Occipital lobe (tissue), 3 donors: ENCODE measurements at places on chromosomes 2 and 18.

DNA sequence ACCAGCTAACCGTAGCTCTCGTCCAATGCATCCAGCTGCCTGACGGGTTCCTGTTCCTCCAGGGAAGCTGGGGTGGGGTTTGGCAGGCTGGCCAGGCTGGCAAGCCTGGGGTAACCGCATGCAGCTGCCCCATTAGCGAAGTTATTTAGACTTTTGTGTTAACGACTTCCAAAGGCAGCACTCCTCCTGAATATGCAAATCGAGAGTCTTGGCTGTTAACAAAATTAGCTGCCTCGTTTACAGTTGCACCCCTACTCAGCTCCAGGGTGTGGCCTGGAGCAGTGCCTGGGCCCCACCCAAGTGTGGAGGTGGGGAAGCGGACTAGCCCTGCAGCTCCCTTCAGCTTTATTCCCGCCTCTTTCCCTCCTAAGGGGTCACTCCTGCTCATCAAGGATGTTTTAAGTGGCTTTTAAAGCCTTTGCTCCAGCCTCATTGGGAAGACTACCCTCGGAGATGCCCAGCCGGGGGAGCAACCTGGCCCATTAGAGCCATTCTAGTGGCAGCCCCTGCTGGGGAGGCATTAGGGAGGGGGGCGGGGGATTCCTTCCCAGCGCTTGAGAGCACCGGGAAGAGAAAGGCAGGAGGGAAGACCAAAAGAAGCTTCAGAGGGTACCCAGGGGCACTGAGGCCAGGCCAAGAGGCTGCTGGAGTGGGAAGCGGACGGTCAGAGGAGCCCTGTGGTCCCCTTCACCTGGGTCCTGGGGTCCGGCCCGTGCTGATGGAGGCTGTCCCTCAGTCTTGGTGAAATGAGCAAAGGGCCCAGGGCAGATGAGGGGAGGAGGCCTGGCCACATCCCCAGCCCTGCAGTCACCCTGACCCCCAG is 204.1 kb downstream of the CELF4 start:
- no peak for DNase-seq

DNA sequence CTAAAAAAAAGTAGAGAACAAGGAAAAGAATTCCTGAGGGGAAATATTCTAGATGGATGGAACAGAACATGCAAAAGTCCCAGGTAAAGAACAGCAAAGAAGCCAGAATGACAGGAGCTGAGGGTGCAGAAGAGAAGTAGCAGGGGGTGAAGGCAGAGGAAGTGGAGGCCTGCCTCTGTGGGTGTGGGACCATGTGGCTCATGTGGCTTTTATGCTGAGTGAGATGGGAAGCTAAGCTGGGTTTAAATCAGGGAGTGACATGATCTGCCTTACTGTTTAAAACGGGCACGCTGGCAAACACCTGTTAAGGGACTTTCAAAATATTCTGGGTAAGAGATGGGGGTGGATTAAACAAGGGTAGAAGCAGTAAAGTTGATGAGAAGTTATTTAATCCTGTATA is 40.0 kb downstream of the GKN2 start:
- no peak for DNase-seq

GRCh38 chr2:225100269-225100668 is 58.0 kb upstream of the DOCK10 start:
- no peak for DNase-seq

DNA sequence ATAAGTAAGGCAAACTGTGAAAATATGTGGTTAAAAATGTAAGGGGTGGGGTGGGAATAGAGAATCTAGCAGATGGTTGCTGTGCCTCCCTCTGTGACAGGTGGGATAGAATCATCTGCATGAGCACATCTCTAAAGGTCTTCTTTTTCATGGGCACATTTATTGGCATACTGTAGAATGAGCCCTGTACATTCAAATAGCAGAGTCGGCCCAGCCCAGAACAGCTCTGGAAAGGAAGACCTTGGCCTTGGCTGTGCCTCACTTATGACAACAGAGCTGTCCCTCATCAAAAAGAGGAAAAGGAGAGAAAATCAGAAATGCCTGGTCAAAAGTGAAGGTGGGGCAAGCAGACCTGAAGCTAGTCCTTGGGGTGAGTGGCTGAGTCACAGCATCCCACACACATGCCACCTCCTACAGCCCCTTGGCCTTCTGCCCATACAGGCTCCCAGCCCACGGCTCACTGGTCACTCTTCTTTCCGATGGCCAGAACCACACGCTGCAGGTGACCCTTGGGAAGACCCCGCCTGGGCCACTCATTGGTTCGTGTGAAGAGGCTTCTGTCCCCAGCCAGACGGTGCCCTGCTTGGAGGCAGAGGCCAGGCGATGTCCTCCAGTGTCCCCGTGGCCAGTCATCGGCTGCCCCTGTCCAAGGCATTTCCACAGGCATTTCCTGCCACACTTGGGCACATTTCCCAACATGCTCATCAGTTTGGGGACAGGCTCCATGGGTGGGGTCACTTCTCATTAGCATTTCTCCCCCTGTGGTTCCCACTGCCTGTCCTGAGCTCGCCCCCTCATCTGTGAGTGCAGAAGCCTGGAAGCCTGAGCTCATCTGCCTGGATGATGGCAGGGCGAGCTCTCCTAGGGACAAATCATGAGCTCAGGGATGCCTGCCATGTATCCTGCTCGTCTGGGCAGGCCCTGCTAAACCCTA is 113.6 kb downstream of the MCFD2 start:
- no peak for DNase-seq

- DNase-seq: no peak
These were observed 30.2 kb downstream of the NRP2 start for GRCh38 chr2:205712508-205712907.

- no peak for DNase-seq
These were observed 4.0 kb downstream of the PKP4 start for GRCh38 chr2:158460632-158461297.

- no peak for DNase-seq
These were observed 164.1 kb downstream of the GALNT14 start for GRCh38 chr2:30974092-30974491.

DNA sequence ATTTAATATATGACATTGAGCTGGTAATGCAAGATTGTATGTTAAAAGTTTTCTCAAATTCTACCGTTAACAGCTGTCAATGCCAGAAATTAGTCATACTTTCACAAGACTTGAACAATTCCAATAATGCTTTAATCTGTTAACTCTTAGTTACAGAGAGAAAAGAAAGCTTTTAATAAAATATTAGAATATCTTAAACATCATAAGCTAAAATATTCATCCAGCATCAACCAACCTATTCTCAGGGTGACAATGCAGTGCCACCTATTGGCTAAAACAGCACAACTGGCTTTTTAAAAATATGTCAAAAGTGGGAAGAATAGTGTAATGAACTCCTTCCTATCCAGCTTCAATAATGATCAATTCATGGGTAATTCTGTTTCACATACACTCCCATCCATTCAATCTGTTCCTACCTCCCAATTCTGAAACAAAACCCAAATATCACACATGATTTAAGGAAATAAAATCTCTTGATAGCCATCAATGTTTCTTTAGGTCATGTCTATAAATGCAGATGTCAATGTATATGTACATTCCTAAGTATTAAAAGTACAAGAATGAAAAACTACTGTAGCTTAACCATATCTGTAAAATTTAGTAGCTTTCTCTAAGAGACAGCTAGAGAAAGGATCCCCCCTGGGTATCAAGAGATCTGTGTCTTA is 79.8 kb upstream of the CCDC141 start:
- no peak for DNase-seq

- no peak for DNase-seq
These were observed 16.0 kb upstream of the DAW1 start for GRCh38 chr2:227855440-227855839.

DNA sequence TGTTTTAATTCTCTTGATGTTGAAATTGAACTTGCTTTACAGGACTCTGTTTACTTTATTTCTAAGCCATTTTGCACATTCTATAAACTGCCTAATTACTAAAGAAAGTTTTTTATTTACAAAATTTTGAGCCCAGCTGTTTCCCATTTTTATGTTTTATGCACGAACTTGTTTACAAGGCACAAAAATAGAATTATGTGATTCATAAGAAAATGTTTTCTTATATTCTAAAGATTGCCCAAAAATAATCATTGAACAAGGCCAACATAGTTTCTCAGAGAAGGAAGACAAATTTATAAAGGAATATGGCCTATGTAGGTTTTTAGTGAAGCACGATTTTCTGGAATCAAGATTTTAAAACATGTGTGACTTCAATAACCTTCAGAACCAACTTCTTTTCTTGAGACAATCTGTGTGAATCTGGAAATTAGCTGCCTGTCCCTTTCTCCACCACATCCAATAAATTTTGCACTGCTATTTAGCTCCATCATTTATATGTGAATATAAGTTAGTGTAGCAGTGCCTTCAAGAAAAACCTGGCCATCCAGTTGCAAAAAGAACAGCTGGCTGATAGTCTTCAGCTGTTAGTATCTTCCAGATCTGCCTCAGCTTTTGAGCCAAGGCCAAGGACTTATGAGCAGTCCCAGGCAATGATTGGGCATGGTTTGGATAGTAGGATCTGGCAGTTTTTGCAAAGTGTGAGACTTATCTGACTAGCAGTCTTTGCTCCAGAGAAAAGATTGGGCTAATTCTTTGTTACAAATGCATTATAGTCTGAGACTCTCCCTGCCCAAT is 253.2 kb upstream of the COL3A1 start:
- no peak for DNase-seq

GRCh38 chr2:132936791-132937190 is 266.8 kb upstream of the LYPD1 start:
- no peak for DNase-seq

- no peak for DNase-seq
These were observed 36.8 kb upstream of the WIPF1 start for GRCh38 chr2:174634130-174635014.

GRCh38 chr2:3399829-3400228 is 20.3 kb downstream of the TRAPPC12 start:
- peak; percentile 89 for DNase-seq

- DNase-seq: no peak
These were observed 233.3 kb downstream of the FAM210A start for GRCh38 chr18:13493079-13493478.

DNA sequence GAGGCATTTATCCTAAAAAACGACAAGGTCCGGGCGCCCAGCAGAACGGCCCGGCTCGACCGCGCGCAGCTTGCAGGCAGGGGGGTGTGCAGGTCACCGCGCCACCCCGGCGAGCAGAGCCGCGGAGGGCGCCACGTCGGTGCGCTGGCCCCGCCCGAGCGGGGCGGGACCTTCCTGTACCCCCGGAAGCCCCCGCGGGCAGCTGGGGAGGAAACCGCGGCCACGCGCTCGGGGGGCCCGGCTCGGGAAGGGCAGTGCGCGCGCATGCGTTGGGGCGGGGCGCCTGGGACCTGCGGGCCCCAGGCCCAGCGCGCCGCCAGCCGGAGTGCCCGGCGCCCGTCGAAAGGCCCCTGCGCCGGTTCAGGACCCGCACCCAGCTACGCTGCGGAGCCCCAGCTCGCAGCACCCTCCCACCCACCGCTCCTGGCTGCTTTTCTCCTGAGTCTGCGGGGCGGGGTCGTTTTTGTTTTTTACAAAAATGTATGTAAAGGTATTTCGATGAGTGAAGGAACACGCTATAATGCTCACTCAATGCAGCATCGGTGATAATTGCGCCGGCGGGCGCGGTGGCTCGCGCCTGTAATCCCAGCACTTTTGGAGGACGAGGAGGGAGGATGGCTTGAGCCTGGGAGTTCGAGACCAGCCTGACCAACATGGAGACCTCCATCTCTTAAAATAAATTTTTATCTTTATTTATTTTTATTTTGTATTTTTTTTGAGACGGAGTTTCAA is 47.7 kb upstream of the POMC start:
- no peak for DNase-seq

GRCh38 chr2:107988108-107988507 is 1.8 kb downstream of the SLC5A7 start:
- DNase-seq: no peak

- no peak for DNase-seq
These were observed 99.1 kb upstream of the UGP2 start for GRCh38 chr2:63742580-63742976.

DNA sequence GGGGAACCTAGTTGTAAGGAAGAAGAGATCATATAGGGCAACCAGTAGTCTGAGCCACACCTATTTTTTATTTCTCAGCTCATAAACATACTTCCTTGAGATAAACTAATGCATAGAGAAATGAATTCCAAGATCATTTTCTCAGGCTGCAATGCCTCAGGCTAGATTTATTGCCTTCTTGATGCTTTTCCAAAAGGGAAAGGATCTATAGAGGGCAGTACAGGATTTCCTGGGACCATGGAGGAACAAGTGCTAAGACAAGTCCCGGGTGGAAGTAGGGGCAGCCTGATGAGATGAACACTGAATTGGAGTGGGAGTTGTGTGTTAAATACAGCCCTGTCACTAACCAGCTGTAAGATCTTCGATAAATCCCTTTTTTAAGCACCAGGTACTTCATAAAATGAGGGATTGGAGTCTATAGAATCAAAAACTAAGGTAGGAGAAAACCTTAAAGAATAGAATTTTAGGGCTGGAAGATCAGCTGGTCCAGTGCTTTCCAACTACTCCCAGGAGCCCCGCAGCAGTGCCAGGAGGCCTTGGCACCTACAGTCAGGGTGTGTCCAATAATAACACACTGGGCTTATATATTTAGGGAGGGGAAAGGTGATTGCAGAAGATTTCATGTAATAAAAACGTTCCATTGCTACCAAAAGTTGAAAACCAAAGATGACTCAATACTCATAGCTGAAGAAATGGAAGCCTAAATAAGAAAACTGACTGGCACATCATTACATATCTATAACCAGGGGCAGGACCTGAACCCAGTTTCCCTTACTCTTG is 58.1 kb downstream of the SERTAD2 start:
- no peak for DNase-seq

GRCh38 chr2:45808294-45808800 is 156.9 kb downstream of the PRKCE start:
- no peak for DNase-seq

DNA sequence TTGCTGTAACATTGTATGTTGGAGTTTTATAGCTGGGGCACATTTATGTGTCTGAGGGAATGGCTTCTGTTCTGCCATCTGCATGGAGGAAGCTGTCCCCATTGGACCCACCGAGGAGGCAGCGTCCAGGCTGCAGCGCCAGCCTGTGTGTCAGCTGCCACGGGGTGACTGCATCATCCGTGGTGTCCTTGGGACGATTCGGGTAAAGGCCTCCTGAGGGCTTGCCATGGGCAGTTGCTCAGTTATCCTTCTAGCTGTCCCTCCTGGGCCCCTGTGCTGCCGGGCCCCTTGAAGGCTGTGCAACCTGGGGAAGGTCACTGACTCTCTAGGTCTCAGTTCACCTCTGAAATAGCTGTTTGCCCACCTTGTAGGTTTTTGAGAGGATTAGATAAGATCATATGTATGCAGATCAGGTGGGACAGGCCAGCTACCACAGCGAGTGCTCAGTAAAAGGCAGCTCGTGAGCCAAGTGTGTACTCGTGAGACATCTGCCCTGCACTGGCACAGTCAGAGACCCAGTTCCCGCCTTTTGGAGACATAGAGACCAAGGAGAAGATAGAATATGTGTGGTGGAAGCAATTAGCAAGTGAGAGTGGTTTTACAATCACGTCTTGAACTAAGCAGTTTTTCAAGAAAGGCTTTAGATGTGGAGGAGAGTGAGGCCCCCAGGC is 10.6 kb downstream of the LDLRAD4 start:
- DNase-seq: no peak
